Fibroblast of mammary gland (primary cell): ENCODE measurements at places on chromosomes 2 and 18.

- peak; percentile 14 for DNase-seq
These were observed 92.6 kb downstream of the EPB41L3 start for GRCh38 chr18:5451150-5451549.

- no peak for DNase-seq
These were observed 30.1 kb upstream of the BZW1 start for GRCh38 chr2:200781616-200782015.

- no peak for DNase-seq
These were observed 80.2 kb downstream of the ASAP2 start for GRCh38 chr2:9286554-9287399.

GRCh38 chr2:191818725-191819350, 28.1 kb downstream of the CAVIN2 start:
- no peak for DNase-seq

GRCh38 chr2:122070241-122070731, 314.8 kb downstream of the TSN start:
- no peak for DNase-seq

DNA sequence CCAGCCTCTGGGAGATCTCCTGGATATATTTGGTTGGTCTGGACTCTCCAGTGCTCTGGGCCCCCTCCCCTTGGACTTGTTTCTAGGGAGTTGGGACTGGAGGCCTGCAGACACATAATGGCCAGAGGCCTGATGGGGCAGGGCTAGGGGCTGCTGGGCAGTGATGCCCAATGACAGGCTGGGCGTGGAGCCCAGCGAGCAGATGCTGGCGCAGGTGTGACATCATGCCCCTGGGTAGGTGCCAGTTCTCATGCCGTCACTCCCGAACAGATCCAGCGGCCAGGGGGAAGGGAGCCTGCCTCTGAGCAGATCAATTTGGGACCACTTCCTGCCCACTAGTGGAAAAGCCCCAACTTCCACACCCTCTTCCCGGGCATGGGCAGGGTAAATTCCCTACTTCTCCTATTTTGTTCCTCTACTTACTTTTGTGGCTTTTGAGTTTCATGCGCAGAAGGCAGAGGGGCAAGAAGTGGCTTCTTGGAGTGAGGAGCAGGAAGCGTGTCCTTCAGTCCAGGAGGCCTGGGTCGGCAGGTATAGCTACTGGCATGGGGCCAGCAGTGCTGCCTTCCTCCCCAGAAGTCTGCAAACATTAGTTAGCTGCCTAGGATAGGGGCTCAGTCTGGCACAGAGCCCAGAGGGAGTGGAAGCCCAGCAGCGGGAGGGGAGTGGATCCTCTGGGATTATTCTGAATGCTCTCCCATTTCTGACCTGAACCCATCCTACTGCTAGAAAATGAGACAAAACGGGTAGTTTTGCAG, 6.1 kb downstream of the MPV17 start:
- DNase-seq: peak; percentile 72

GRCh38 chr2:216274194-216274840, 98.0 kb downstream of the MARCHF4 start:
- peak; percentile 41 for DNase-seq

- peak; percentile 40 for DNase-seq
These were observed at the start of gene BCL11A for GRCh38 chr2:60553495-60554073. Gene BCL11A (minus strand): TSS chr2:60553654. CDS start chr2:60553270, 384 bp downstream.

DNA sequence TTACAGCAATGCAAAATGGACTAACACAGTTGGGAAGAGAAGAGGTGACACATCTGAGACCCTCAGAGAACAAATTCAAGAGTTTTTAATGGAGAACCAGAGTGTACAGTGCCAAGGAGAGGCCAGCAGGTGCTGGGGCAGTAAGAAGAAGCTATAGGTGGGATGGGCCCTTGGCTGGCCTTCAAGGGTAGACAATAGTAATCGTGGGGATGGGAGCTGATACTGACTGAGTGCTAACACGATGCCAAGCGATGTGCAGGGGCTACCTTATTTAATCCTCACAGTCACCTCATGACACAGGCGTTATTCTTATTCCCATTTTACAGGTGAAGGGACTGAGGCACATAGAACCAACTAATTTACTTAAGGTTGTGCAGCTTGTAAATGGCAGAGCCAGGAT, 131.9 kb upstream of the ID2 start:
- no peak for DNase-seq

DNA sequence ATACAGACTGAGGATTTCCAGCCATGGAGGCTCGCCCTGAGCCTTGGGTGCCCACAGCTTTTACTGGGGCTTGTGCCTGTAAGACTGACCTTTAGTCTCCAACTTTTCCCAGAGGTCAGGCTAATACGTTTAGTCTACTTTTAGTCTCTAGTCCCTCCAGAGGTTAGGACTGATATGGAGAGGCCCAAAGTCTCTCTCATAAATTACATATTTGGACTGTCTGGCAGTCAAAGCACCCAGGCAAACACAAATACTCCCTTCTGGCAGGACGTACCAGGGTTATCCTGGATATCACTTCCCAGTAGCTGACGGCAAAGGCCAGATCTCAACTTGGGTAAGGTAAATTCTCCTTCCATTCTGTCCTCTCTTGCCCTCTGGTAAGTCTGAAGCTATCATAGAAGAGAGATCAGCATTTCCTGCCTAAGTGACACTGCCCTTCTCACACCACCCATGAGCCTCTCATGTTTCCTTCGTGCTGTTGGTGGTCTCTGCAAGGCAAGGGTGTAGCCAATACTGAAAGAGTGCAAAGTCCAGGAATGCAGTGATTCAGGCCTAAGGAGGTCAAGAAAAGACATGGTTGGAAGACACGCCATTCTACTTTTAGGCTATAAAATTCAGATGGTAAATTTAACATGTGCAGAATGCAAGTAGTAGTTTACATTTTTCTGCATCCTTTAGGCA, 69.3 kb upstream of the NEDD4L start:
- no peak for DNase-seq

DNA sequence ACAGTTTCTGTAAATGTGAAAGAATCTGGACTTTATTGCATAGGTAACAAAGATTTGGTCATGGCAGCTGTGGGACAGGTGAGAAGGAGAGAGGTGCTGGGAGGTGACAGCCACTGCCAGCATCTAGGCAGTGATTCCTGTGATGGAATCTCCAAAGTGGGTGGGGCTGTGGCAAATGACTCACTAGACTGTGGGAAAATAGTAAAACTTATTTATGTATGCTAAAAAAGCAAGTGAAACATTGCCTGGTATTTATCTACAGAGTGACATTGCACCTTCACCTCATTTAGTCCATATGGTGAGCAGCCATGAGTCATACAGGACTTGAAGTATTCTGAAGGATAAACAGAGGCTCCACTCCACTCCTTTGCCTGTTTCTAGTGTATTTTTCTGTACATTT, 145.3 kb upstream of the MEX3C start:
- DNase-seq: peak; percentile 79

- DNase-seq: no peak
These were observed 251.3 kb upstream of the ATP5MC3 start for GRCh38 chr2:175432793-175433192.

- no peak for DNase-seq
These were observed 228.7 kb downstream of the LRATD1 start for GRCh38 chr2:14861181-14861580.

DNA sequence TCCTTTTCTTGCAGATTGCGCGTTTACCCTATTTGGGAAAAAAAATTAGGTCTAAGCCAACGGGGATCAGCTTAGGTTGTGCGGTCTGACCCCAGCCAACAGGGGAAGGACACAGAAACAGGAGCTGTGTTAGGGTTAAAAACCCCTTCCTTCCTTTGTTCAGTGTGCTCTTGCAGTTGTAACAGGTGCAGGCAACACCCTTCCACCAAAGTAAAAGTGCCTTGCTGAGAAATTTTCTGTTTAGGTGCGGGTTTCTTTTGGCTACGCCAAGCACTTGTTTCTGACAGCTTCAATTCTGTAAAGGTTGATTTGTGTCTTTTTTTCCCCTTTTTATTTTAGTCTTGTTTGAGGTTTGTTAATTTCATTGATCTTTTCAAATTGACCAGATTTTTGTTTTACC, 92.5 kb downstream of the PTPN4 start:
- DNase-seq: no peak

DNA sequence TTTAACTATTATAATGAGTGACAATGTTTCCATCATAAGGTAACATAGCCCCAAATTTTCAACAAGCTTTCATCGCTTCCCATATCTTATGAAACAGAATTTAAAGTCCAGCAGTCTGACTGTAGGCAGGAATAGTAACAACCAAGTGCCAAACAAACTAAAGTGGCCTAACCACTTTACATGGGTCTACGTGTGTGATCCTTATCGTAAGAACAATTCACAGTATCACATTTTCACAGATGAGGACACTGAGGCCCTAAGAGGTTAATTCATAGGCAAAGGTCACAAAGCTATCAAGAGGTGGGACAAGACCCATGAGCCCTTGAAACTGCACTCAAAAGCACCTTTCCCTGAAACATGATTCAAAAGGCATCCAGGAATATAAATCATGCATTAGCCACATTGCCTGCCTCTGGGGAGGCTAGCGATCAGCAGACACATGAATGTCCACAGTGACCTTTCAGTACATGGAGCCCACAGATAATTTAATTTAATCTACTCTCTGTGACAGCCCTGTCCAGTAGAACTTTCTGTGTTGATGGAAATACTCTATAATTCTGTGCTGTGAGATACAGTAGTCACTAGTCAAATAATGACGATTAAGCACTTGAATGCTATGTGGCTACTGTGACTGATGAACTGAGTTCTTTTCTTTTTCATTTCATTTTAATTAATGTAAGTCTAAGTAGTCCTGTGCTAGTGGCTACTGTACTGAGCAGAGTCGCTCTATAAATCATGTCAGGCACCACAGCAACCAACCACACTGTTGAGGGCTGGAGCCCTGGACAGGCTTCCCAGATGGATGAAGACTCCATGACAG, 30.3 kb downstream of the KIDINS220 start:
- no peak for DNase-seq

DNA sequence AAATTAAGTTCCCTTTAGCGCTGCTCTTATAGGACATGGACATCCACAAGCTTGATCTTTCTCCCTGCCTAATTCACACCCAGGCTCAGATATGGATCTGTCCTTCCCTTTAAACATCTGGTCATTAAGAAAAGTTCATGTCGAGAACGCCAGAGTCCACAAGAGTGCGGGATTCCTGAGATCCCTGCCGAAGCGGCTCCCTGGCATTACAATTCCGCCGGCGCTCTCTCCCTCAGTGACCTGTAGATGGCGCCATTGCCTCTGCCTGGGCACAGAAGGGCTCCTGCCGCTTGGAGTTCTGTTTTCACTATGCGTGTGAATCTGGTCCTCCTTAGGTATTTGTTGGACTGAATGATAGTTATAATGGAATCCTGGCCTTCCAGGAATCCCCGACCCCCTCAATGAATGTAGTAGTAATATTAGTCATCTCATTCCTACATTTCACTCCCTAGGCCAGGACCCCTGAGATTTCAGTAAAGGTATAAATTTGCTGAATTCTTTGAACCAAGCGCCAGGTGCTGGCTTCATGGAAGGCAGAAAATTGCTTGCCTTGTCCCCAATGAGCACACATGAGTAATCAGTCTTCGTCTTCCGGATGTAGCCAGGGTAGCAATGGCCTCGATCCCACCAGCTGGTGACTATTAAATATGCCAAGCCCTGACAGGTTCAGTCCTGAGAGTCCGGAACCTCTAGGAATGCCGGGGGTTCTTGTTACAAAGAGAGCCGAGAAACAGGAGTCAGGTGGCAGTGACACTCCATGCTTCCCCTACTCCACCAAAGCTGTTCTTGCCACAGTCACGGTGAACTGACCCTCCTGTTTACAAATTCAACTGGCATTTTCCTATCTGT, 26.4 kb upstream of the CD207 start:
- peak; percentile 70 for DNase-seq

GRCh38 chr2:25814681-25815080, 63.6 kb downstream of the ASXL2 start:
- DNase-seq: peak; percentile 60

GRCh38 chr18:37514953-37515352, 50.6 kb downstream of the CELF4 start:
- DNase-seq: no peak

- DNase-seq: peak; percentile 17
These were observed 183.7 kb downstream of the GFPT1 start for GRCh38 chr2:69203166-69203985.

DNA sequence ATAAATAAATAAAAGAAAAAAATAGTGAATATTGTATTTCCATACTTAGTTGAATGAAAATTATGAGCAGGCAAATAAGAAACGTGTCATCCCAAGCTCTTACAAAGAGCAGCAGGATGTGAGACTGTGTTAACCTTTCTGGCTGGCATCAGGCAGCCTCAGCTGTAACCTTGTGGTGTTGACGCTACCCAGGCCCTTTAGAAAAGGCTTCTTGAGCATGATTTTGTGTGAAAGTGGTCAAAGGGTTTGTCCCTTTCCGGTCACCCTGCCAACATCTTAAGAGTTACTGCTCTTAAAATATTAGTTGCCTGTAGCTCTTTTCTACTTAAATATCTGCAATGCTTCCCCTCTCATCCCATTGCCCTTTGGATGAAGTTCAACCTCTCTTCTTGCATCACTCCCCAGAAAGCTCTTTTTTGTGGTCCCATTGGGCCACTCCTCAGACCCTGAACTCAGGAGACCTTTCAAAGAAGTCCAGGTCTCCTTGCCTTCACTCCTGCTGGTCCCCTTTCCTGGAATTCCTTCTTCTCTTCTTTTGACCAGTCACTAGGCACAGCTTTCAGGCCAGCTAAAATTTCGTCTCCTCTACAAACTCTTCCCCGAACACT, 35.0 kb downstream of the RHOB start:
- DNase-seq: no peak

DNA sequence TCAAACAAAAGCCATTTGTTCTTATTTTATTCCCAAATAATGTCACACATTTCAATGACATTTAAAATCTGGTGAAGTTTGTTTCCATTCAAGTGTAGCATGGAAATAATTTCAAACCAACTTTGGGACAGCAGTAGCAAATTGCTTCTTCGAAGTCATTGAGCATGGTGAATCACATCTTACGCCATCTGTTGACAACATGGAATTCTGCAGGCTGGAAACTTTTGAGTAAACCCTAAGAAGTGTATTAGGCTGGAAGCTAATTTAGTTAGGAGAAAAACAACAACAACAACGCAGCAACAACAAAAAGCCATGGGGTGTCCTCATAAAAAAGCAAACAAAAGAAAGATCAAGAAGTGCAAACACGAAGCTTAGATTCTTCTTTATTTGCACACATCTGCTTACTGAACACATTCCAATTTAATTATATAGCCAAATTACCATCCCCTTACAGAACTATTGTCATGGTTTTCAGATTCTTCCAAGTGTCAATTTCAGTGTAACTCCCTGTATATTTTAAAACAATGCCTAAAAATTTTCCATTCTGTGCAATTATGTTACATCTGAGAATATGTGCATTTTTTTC, 659.0 kb upstream of the CDH7 start:
- DNase-seq: peak; percentile 2
